ENCODE measurements at places on chromosomes 16 and 17.

DNA sequence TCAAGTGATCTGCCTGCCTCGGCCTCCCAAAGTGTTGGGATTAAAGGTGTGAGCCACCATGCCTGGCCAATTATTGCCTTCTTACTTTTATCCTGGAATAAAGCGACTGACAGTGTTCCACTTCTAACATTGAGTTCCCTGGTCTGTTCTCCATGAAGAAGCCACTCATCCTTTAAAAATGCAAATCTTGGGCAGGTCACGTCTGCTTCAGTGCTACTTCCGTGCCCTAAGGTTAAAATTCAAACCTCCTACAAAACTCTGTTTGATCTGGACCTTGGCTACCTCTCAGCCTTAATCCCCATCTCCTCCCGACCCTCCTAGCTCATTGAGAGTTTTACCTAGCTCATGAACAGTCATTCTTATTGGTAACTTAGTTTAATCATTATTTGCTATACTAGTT, 9.6 kb upstream of the SHISA9 start:
- DNase-seq = no peak

DNA sequence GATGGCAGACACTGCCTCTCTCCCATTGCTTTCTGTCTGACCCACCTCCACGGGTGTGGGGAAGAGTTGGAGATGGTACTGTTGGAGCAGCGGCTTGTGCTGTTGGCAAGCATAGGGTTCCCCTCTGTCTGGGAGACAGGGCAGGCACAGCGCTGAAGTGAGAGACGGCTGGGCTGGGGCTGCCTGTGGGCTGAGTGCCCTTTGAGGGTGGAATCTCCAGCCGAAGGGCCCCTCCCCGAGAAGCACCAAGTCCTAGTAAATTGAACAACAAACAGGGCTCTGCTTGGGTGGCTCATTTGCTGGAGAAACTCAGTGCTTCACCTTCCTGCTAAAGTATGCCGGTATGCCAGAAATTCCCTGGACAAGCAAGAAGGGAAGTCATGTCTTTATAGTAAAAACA, 79.7 kb downstream of the KSR1 start:
- no peak for DNase-seq

GRCh38 chr16:48895142-48895541, 285.2 kb upstream of the N4BP1 start:
- no peak for DNase-seq

GRCh38 chr16:17557480-17557879, 86.7 kb upstream of the XYLT1 start:
- DNase-seq = no peak

DNA sequence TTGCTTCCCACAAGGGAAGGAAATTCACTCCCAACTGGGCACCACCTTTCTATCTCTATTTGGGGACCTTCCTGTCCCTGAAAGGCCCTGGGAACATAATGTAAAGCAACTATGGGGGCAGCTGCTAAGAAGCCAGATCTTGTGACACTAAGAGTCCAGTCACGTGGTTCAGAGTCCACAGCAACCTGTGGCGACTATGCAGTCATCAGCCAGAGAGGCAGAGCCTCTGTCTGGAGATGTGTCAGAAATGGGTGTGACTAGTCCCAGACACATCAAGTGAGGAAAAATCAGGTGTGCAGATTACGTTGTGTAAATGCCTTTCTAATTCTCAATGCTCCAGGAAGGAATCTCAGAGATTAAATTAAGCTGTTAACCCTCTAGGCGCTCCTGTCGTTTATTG, 26.6 kb upstream of the SKAP1 start:
- no peak for DNase-seq

- DNase-seq = no peak
Observed at GRCh38 chr17:60043846-60044245, 34.9 kb downstream of the HEATR6 start.

DNA sequence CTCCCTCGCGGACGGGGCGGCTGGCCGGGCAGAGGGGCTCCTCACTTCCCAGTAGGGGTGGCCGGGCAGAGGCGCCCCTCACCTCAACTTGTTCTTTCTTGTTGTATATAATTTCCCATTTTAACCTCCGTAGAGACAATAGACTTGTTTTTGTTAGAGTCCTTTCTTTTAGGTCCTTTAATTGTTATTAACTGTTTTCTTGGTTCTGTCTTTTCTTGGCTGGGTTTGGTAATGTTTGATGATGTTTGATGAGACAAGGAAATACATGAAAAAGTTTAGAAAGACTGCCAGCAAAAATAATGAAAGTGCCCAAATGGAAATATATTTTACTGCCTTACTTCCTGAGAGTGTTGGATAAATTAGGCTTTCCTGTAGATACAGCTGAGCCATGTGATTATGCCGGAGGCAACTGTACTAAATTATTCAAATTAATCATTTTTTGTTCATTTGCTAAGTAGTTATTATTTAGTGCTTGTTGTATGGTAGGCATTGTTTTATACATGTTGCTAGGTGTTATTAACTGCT, 30.9 kb downstream of the PRPSAP2 start:
- DNase-seq = no peak

GRCh38 chr16:83939266-83939855, 13.7 kb upstream of the OSGIN1 start:
- DNase-seq = no peak

- no peak for DNase-seq
Observed at GRCh38 chr17:2724784-2725164, 13.2 kb upstream of the CLUH start.

GRCh38 chr16:30053376-30054015, 12.1 kb upstream of the ALDOA start:
- DNase-seq = no peak

- DNase-seq = no peak
Observed at GRCh38 chr16:89268585-89268984, 51.1 kb downstream of the ZNF778 start.

GRCh38 chr17:13864521-13864920, 204.8 kb upstream of the COX10 start:
- DNase-seq = no peak

DNA sequence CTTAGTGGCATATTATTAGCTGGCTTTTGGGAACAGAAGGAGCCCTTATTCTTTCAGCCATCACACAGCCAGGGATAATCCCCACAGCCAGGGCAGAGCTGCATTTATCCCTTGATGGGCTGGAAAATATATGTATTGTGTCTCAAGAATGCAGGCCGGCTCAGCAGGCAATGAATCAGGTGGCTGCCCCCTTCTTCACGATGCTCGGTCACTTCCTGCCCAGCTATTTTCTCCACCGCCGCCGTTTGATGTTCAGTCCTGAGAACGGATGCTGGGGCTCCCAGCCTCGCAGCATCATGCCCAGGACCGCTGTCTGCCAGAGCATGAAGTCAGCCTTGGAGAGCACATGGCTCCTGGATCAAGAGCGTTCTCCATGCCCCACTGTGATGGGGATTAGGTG, 4.3 kb upstream of the MYH3 start:
- DNase-seq = no peak

DNA sequence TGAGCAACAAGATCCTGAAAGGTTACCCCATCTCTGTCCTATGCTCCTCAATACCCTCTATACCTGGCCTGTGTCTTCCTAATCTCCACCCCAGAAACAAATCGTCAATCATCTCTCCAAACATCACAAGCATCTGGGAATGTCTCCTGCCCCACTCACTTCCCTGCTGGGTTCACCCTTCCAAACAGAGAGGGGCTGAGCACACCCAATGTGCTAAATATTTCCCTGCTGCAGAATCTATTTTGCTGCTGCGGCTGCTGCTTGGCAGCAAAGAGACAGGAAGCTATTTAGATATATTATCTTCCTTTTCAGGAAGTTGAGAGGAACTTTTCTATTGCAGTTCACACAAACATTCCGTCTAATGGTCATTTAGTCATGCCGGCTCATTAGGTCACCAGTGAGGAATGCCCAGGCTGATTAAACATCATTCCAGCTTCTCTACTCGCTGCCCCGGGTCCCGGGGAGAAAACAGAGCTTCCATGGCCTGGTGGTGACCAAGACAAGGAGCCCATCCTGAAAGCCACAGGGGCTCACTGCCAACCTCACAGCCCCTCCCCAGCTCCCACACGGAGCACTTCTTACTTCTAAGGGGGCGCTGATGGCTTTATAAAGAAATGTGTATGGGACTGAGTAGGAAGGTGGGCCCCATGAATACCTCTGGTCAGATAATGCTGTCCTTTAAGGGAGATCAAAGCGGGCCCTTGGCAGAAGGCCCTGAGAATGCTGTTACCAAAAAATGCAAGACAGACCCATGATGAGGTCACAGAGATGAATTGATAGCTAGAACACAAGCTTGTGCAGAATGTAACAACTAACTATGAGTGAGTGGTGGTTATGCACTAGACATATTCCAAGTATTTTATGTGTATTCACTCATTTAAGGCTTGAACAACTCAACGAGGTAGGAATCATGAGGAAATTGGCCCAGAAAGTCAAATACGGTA, 218.3 kb downstream of the SOX9 start:
- no peak for DNase-seq

DNA sequence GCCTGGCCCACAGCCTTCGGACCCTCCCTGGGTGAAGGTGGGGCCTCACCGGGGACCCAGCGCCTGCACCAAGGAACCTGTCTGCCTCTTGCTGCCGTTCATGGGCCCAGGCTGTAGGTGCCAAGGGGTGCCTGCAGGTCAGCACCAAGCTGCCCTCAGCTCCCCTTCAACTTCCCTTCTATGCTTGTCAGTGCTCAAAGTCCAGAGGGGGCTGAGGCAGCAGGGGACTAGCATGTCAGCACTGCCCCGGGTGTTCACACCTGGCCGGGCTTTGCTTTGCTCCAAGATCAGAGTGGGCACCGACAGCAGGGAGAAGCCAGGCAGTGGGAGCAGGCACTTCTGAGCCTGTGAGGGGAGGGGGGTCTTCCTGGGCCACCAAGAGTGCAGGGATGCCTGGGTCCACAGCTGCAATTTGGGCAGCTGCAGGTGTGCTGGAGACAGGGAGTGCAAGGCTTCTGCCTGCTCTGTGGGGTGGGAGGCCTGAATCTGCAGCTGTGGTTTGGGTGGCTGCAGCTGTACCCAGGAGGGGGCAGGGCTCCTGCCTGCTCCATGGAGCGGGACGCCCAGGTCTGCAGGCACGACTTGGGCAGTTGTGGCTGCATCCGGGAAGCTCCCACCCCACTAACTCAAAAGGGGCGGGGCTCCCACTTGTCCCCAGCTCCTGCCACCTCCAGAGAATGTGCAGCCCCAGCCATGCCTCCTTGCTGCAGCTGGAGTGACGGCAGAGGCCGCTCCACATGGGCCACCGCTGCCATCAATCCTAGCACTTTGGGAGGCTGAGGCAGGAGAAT, 27.6 kb upstream of the PRM1 start:
- DNase-seq = peak; percentile 6

DNA sequence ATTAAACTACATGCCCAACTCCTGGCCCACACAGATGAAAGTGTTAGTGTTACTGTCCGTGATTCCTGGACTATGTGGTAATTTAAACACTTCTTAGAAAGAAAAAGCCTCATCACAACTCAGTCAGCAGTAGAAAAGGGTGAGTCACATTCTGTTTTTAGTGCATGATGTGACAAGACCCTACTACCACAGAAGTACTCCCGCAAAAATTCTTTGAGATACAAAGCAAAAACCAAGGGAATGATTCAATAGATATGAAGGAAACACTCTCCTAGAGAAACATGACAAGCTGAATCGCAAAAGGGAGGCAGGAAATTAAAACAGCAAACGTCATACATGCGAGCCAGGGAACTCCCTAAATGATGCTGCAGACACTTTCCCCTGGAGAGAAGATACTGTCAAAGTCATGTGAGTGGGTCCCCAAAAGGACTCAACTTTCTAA, 14.4 kb downstream of the SNN start:
- DNase-seq = no peak

GRCh38 chr17:81641825-81642489, 5.0 kb downstream of the TSPAN10 start:
- DNase-seq = no peak

DNA sequence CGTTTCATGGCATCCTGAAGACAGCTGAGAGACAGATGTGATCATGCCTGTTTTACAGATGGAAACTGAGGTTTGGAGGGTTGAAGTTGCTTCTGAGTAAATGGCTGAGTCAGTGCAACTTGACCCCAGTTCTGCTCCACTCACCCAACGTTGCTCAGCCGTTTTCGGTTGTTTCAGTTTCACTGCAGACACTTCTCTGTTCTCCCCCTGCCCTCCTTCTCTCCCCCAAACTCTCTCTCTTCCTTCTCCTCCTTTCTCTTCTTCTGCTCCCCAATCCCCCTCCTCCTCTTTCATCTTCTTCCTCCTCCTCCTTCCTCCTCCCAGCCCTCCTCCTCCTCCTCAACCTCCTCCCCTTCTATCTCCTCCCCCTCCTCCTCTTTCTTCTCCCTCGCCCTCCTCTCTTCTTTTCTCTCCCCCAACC, 9.4 kb upstream of the CEP20 start:
- DNase-seq = no peak

- DNase-seq = peak; percentile 17
Observed at GRCh38 chr17:41695954-41696757, 7.5 kb downstream of the EIF1 start.

DNA sequence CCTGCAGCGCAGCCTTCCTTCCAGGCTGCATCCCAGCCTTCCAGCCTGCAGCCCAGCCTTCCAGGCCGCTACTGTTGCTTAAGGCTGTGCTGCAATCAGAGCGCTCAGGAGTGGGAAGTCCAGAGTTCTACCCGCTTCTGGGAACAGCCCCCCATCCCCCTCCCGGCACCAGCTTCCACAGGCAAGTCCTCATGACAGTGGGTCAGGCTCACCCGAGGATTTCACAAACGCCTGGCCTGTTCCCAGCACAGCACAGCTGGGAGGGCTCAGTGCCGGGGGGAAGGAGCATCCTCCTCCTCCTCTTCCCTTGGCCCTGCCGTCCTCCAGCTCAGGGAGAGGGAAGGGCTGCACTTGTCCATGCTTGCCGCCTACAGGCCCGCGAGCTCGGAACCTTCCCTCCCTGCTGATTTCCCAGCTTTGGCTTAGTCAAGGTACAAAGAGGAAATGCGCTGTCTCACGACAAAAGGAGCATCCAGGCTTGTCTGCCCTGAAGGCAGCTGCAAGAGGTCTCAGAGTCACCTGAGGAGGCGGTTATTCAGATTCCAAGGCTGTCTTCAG, 8.3 kb downstream of the SOCS3 start:
- DNase-seq = no peak

GRCh38 chr17:7328840-7329373, at the start of gene NEURL4:
Gene NEURL4, minus strand, starts transcription at chr17:7329335. Its CDS starts 23 bp downstream, at chr17:7329312.
- no peak for DNase-seq

DNA sequence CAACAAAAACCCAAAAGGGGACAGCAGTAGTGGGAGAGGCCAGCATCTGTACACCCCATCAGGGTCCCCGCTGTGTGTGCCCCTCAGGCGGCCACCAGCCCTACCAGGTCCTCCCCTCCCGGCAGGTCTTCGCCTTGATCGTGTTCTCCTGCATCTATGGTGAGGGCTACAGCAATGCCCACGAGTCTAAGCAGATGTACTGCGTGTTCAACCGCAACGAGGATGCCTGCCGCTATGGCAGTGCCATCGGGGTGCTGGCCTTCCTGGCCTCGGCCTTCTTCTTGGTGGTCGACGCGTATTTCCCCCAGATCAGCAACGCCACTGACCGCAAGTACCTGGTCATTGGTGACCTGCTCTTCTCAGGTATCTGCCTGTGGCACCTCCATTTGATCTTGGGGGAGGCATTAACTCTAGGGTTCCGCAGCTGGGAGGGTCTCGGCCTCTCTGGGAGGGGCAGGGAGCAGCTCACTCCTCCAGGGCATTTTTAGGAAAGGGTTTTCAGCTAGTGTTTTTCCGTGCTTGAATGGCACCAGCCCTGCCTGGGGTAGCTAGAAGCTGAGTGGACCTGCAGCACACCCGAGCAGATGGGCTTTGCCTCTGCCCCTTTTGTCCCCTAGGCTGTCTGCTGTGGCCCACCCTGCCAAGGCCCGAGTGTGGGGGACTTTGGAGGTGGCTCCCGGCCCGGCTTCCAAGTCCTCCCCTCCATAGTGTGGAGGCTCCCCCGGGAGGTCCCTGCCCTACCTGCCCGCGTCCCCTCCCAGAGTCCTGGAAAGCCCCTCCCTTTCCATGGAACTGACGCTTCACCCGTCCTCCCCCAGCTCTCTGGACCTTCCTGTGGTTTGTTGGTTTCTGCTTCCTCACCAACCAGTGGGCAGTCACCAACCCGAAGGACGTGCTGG, 2.6 kb downstream of the SYNGR2 start:
- DNase-seq = no peak

Measured in SHP77 treated with DMSO at 0.1 percent for 48 hours (cell line).